ENCODE measurements at places on chromosomes 1 and 21.

DNA sequence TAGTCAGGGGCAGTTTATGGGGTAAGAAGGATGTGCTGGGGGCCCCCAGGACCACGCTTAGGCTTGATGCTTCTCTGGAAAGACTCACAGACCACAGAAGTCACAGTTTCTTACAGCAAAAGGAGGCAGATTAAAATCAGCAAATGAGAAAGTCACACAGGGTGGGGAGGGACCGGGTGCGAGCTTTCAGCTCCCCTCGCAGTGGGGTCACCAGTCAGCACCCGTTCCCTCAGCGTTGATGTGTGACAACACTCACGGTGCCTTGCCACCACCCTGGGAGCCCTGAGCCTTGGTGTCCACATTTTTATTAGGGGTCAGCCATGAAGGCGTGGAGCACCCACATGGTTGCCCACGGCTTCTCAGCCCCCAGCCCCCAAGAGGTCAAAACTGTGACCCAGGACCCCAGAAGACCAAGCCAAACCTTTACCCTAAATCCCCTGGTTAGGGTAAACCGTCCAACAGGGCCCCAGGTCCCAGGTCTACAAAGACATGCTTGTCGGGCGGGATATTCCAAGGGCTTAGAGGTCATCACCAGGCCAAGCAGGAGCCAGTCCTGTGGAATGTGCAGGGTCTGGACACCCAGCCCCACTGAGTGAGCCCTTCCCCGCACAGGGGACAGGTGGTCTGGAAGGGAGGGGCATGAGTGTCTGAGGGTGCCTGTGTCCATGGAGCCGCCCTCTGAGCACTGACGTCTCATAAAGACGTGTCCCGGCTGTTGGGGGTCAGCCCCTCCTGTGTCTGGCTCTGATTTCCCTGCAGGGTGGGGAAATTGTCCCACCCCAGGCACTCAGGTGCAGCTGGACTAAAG, 64.5 kb upstream of the ABCG1 start:
- H3K4me1 ChIP-seq, result peaks cover 2% of the 10 kb centered on the region
- no peak for DNase-seq
- H3K27me3 ChIP-seq, result no peaks in the 10 kb centered on the region
- no peak overlapping the region for H3K27ac ChIP-seq
- H3K4me3 ChIP-seq, result no peak overlapping the region

GRCh38 chr21:46128933-46129571, 26.3 kb downstream of the FTCD start:
- H3K27ac ChIP-seq, result no peak overlapping the region
- no peak overlapping the region for H3K4me3 ChIP-seq
- DNase-seq, result no peak
- no peaks in the 10 kb centered on the region for H3K36me3 ChIP-seq

- H3K4me3 ChIP-seq, result no peak overlapping the region
- H3K27me3 ChIP-seq, result no peaks in the 10 kb centered on the region
- H3K27ac ChIP-seq, result no peak overlapping the region
- peaks cover 15% of the 10 kb centered on the region for H3K4me1 ChIP-seq
These were observed 18.7 kb upstream of the DPH5 start for GRCh38 chr1:101044259-101044658.

DNA sequence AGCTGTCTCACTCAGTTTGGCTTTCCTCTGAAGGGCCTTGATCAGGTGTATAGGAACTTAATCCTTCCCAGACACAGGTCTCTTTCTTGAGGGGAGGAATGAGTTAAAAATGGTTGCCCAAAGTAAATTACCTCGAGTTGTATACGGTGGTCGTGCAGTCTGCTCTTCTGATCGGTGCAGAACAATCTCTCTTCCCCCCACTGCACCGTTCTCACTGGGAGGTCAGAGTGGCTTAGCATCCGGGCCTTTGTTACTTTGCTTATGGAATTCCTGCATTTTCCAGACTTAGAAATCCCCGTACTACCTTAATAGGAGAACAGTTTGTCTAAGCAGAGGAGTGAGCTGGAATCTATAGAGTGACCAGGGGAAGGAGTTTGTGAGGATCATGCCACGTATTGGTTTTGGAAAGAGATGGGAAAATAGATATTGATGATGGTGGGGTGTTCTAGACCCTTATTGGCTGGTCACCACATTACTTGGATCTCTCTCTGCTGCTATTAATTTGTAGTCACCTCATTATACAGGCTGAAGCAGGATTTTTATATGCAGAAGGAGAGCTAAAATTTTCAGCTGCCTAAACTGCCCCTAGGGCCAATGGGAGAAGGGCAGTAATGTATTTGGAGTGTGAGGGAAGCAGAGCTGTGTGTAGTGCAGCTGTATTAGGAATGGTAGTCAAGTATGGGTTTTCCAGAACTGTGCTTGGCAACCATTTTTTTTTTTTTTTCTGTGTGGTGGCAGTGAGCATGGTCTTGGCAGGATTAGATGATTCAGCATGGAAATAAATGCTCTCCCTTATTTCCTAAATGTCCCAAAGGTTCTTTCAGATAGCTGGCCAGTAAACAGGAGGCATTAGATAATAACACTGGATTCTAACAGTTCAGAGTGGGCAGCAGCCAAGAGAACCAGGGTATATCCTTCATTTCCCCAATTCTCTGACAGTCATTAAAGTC, 81.5 kb downstream of the NDUFS5 start:
- no peaks in the 10 kb centered on the region for H3K27me3 ChIP-seq
- DNase-seq, result no peak
- H3K36me3 ChIP-seq, result peaks cover 4% of the 10 kb centered on the region
- H3K27ac ChIP-seq, result no peak overlapping the region
- H3K4me3 ChIP-seq, result no peak overlapping the region

- peaks cover 3% of the 10 kb centered on the region for H3K4me1 ChIP-seq
- DNase-seq, result no peak
- H3K4me3 ChIP-seq, result no peak overlapping the region
- no peak overlapping the region for H3K27ac ChIP-seq
- peaks cover 46% of the 10 kb centered on the region for H3K36me3 ChIP-seq
These were observed 19.6 kb downstream of the CCDC18 start for GRCh38 chr1:93200086-93200620.

DNA sequence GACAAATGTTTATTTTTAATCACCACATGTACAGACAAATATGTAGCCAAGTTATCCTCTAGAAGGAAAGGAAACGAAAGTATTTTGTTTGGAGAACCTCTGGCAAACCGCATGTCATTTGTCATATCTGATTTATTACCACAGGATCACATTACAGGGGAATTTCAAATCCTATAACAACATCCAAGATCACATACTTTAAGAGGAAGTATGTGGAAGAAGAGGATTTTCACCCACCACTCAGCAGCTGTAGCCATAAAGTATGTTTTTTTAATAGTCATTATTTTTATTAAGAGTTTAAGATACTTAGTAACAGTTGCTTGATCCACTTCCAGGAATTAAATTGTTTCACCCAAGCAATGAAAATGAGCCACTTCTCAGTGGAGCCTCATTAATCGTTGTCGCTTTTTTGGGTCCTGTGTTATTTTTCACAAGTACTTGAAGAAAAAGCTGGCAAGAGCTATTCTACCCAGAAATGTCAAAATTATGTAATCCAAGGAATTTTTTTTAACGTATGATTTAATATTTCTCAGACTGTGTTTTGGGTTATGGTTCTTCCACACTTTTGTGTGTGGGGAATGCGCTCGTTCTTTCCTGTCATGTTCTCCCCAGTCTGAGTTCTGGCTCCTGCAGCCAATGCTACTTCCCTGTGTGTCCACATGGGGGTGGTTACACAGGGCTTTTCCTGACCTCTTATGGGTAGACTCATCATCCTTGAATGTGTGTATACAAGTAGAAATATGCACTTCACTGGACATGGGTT, 6.9 kb downstream of the SERTAD4 start:
- no peak for DNase-seq
- H3K4me3 ChIP-seq, result no peak overlapping the region
- peaks cover under 1% of the 10 kb centered on the region for H3K4me1 ChIP-seq
- peaks cover 80% of the 10 kb centered on the region for H3K27me3 ChIP-seq
- no peaks in the 10 kb centered on the region for H3K36me3 ChIP-seq

- H3K27me3 ChIP-seq, result no peaks in the 10 kb centered on the region
- H3K4me1 ChIP-seq, result no peaks in the 10 kb centered on the region
- no peak overlapping the region for H3K4me3 ChIP-seq
- no peak for DNase-seq
- H3K36me3 ChIP-seq, result no peaks in the 10 kb centered on the region
These were observed 3.7 kb upstream of the SLC1A7 start for GRCh38 chr1:53145942-53146708.

- peaks cover 64% of the 10 kb centered on the region for H3K4me1 ChIP-seq
- no peak for DNase-seq
- no peaks in the 10 kb centered on the region for H3K27me3 ChIP-seq
- H3K36me3 ChIP-seq, result peaks cover 23% of the 10 kb centered on the region
- no peak overlapping the region for H3K4me3 ChIP-seq
These were observed 3.5 kb upstream of the TIAM1 start for GRCh38 chr21:31347435-31348032.

- no peaks in the 10 kb centered on the region for H3K36me3 ChIP-seq
- H3K4me3 ChIP-seq, result no peak overlapping the region
- H3K27me3 ChIP-seq, result peaks cover 4% of the 10 kb centered on the region
- H3K27ac ChIP-seq, result no peak overlapping the region
These were observed 103.8 kb downstream of the SPATA17 start for GRCh38 chr1:217734973-217735372.

- H3K4me1 ChIP-seq, result no peaks in the 10 kb centered on the region
- no peak overlapping the region for H3K27ac ChIP-seq
- H3K36me3 ChIP-seq, result no peaks in the 10 kb centered on the region
- DNase-seq, result no peak
These were observed 122.4 kb upstream of the UBE2U start for GRCh38 chr1:64080941-64081562.

DNA sequence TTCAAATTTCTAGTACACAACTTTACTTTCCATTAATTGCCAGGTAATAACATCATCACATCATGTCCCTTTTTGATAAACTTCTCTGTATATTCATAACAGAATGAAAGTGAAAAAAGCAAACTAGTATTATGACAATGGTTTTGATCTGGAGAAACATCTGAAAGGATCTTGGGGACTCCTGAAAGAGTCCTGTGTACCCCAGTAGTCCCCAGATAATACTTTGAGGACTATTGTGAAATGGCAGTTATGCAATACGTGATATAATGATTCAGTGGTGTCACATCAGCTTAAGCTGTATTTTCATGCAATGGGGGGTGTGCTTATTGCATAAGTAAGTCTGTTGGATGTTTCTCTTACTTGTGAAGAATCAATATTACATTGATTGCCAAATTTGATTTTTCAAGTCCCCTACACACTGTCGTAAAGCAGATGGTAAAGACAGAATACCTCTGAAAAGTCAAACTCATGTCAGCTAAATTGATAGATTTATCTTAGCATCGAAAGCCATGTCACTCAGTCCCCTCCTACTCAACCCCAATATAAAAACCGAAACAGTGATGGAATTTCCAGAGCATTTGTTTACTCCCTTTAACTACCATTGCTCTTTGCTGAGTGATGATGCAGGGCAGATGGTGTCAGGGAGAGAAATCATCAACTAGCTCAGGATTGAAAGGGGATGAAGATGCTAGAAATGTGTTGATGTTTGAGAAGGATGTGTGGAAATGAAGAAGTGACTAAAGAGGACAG, 146.7 kb upstream of the C1orf105 start:
- DNase-seq, result no peak
- H3K36me3 ChIP-seq, result no peaks in the 10 kb centered on the region
- H3K4me3 ChIP-seq, result no peak overlapping the region
- H3K27ac ChIP-seq, result peak overlapping the region; percentile 56

DNA sequence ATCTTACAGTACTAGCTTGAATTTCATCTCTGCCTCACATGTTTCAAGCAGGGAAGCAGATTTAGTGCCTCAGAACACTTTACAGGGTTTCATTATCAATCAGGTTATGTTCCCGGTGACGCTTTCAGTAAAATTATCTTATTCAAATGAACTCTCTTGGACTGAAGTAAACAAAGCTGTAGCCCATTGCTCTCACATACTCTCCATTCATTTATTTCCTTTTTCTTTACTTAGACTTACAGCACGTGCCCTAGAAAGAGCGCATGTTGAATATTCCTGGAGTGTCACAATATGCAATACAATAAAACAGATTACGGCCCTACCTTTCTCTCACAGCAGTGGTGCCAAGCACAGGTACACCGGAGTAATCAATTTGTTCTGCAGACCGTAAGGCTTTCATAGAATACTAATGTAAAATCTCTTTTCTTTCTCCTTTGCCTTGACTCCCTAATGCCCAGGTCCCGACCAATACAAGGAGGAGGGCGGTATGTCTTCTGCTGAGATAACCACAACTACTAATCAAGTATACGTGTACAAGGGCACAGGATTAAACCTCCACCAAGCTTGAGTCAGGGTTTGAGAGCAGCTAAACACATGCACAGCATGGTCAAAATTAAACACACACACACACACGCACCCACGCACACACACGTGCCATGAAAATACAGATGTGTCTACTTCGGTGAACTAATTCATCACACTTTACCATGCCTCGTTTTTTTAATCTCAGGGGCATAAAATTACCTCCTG, 62.8 kb downstream of the NRIP1 start:
- no peak overlapping the region for H3K27ac ChIP-seq
- DNase-seq, result no peak
- no peaks in the 10 kb centered on the region for H3K27me3 ChIP-seq
- peaks cover 17% of the 10 kb centered on the region for H3K36me3 ChIP-seq
- H3K4me3 ChIP-seq, result no peak overlapping the region

DNA sequence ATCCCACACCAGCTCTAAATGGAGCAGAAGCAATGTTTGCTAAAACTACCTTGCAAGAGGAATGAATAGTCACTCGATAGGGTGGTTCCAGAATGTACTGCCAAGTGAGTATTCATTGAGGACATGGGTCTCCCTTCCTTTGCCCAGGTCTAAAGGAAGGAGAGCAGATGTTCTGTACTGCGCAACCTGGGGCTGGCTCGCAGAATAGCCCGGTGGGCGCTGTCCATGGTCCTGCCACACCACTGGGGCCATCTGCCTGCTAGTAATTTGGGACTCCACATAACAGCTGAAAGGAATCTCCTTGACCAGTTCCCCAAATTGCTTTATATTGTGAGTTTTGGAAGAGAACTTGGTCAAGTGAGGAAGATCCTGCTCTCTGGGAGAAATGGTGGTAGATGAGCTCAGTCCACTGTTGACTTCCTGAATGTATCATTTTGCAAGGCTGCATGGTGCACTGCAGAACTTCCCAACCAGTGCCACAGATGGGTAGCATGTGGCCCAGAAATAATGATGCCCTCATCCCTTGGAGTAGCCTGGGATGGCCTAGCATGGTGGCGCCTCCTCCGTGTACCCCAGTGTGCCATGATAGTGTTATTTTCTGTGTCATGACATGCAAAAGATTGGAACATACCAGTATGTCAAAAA, 5.7 kb downstream of the SLC6A17 start:
- no peaks in the 10 kb centered on the region for H3K4me1 ChIP-seq
- H3K27ac ChIP-seq, result no peak overlapping the region
- no peaks in the 10 kb centered on the region for H3K36me3 ChIP-seq
- no peak overlapping the region for H3K4me3 ChIP-seq
- DNase-seq, result peak; percentile 51
